ENCODE measurements at places on chromosomes 5 and 9.

- H3K4me3 ChIP-seq = no peak overlapping the region
- no peak for DNase-seq
- H3K27ac ChIP-seq = no peak overlapping the region
- no peaks in the 10 kb centered on the region for H3K27me3 ChIP-seq
- H3K4me1 ChIP-seq = no peaks in the 10 kb centered on the region
Measured at GRCh38 chr9:10678790-10679189, 66.0 kb upstream of the PTPRD start.

GRCh38 chr5:158381614-158382160 lies 522.7 kb upstream of the CLINT1 start:
- no peak overlapping the region for H3K27ac ChIP-seq
- no peak overlapping the region for H3K4me3 ChIP-seq
- no peaks in the 10 kb centered on the region for H3K4me1 ChIP-seq
- no peaks in the 10 kb centered on the region for H3K27me3 ChIP-seq

DNA sequence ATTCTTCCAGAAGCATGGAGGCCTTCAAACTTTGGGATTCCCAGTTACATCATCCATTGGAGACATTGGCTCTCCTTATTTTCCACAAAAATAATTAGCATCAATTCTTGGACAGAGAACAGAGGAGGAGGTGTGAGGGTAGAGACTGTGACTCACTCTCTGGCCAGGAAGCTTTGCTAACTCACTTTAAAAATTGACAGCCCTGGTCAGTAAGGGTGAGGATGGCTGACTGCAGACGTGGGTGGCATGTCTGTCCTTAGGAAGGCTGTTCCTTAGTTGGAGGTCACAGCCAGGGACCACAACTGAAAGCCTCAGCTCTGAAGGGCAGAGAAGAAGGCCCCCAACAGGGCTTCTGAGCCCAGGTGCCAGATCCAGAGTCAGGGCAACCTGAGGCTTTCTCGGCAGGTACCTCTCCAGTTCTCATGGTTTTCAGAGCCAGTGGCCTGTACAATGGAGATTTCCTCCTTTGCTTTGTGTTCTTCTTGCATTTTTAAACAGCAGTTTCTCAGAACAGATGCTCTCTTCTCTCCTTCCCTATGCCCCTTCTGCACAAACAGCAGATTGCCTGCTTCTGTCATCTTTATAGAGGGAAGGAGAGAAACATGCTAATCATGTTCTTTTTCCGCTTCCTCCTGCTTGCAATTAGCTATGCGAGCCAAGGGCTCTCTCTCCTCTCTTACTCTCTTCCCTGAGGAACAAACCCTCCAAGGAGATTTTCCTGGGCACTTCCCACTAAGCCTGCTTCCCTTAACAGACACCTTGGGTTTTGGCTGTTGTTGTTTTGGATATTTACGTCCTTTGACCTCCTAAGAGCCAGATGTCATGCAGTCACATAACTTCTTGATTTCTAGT lies 92.5 kb upstream of the ZNF366 start:
- H3K4me3 ChIP-seq = no peak overlapping the region
- H3K36me3 ChIP-seq = no peaks in the 10 kb centered on the region
- H3K27me3 ChIP-seq = no peaks in the 10 kb centered on the region

- DNase-seq = no peak
- H3K4me1 ChIP-seq = no peaks in the 10 kb centered on the region
- no peak overlapping the region for H3K27ac ChIP-seq
- H3K27me3 ChIP-seq = no peaks in the 10 kb centered on the region
- no peaks in the 10 kb centered on the region for H3K36me3 ChIP-seq
Measured at GRCh38 chr5:154193283-154193682, 2.8 kb downstream of the GALNT10 start.

GRCh38 chr5:140855772-140856674 lies at the start of gene PCDHA10:
Gene PCDHA10, plus strand, starts transcription at chr5:140855897. Its CDS starts 152 bp downstream, at chr5:140856049.
- no peaks in the 10 kb centered on the region for H3K36me3 ChIP-seq
- H3K4me1 ChIP-seq = no peaks in the 10 kb centered on the region
- DNase-seq = no peak
- peak within 1 kb of the TSS; percentile 8 for H3K27ac ChIP-seq

DNA sequence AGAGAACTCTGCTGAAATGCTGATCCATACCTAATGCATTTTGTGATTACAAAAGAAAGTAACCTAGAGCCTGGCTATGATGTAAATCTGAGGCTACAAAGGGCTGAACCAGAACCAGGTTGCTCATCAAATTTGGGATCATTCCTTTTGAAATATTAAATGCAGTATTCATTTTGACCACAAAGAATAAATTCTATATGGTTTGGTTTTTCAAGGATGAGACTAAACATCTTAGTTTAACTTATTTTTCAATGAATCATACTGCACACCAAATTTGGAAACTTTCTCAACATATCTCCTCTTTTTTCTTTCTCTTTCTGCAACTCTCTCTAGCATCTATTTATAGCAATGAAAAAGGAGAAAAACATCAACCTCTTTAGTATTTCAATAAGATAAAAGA lies 46.5 kb downstream of the CEMIP2 start:
- no peak for DNase-seq
- H3K4me1 ChIP-seq = no peaks in the 10 kb centered on the region
- no peaks in the 10 kb centered on the region for H3K36me3 ChIP-seq
- H3K27me3 ChIP-seq = no peaks in the 10 kb centered on the region

DNA sequence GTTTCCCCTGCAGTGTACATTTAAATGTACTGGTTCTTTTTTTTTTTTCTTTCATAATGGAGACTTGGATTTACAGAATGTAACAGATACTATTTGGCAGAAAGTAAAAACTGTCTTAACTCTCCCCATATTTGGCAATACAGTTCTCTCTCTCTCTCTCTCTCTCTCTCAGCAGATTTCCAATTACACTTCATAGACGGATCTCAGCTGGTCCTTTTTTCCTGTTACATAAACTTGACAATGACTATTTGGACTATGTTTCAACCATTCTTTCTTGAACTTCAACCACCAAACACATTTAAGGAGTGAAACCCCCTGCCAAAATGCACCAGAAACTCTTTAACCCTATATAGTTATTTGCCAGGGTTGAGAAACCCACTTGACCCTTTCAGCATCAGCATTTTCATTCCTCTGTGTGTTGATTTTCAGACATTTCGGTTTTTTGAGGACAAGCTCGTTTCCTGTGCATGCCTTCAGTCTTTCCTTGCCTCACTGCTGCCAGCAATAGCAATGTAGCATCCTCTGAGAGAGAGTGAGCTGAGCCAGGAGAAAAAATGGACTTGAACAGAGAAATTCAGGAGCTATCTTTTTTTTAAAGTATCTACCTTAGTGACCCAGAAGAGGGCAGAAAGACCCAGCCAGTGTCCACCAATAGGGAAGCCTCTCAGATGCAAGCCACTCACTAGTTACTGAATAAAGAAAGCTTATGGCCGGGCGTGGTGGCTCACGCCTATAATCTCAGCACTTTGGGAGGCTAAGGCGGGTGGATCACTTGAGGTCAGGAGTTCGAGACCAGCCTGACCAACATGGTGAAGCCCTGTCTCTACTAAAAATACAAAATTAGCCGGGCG lies 26.0 kb upstream of the GNA14 start:
- no peaks in the 10 kb centered on the region for H3K4me1 ChIP-seq
- no peaks in the 10 kb centered on the region for H3K27me3 ChIP-seq
- no peak overlapping the region for H3K27ac ChIP-seq

- no peak overlapping the region for H3K27ac ChIP-seq
- no peak for DNase-seq
- no peaks in the 10 kb centered on the region for H3K36me3 ChIP-seq
- H3K4me3 ChIP-seq = no peak overlapping the region
- H3K27me3 ChIP-seq = no peaks in the 10 kb centered on the region
- H3K4me1 ChIP-seq = no peaks in the 10 kb centered on the region
Measured at GRCh38 chr9:16282216-16282615, 588.3 kb downstream of the BNC2 start.

- no peak overlapping the region for H3K27ac ChIP-seq
- H3K27me3 ChIP-seq = no peaks in the 10 kb centered on the region
- H3K4me1 ChIP-seq = no peaks in the 10 kb centered on the region
- H3K4me3 ChIP-seq = no peak overlapping the region
Measured at GRCh38 chr9:76664120-76664519, 100.1 kb upstream of the PCA3 start.

DNA sequence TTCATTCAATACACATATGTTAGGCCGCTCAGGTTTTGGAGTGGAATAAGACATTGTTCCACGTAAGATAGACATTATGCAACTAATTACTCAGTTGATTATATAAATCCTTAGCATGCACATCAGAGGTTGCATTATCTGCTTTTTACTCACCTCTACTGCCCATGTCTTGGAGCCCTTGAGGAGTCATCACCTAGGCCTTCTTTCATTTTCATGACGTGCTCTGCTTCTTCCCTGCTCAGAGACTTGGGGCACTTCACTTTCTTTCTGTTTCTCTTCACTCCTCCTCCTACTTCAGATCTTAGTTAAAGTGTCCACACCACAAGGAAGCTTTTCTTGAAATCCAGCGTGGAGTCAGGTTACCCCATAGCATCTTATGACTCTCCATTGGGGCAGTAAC lies 241.1 kb downstream of the TLR4 start:
- no peak overlapping the region for H3K4me3 ChIP-seq
- no peaks in the 10 kb centered on the region for H3K27me3 ChIP-seq
- H3K36me3 ChIP-seq = no peaks in the 10 kb centered on the region

GRCh38 chr5:68182534-68182933 lies 33.0 kb upstream of the PIK3R1 start:
- DNase-seq = peak; percentile 53
- no peaks in the 10 kb centered on the region for H3K36me3 ChIP-seq
- no peaks in the 10 kb centered on the region for H3K27me3 ChIP-seq
- H3K27ac ChIP-seq = no peak overlapping the region
- no peak overlapping the region for H3K4me3 ChIP-seq

DNA sequence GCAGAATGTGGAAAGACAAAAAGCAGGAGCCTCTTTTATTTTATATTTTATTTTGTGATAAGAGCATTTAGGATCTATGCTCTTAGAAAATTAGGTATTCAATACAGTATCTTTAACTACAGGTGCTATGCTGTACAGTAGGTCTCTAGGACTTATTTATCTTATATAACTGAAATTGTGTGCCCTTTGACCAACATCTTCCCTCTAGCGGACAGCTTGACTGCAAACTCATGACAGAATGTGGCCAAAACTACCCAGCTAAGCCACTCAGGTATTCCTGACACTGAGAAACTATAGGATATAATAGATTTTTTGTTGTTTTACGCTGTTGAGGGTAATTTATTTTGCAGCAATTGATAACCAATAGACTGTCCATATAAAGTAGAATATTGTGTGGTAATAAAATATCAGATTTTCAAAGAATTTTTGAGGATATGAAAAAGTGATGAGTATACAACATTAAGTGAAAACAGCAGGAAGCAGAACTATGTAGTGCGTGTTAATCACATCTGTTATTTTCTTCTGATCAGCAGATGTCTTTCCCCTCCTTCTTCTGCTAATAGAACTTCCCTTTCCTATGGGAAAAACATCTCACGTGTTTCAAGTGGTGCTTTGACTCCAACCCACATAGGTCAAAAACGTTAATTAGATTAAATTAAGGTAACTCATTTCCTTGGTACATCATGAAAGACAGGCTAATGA lies 69.9 kb upstream of the SELENOP start:
- H3K4me1 ChIP-seq = no peaks in the 10 kb centered on the region
- no peaks in the 10 kb centered on the region for H3K36me3 ChIP-seq

GRCh38 chr5:120538149-120538548 lies 74.0 kb downstream of the PRR16 start:
- DNase-seq = no peak
- no peaks in the 10 kb centered on the region for H3K27me3 ChIP-seq
- no peak overlapping the region for H3K27ac ChIP-seq
- no peak overlapping the region for H3K4me3 ChIP-seq

- no peaks in the 10 kb centered on the region for H3K27me3 ChIP-seq
- no peak overlapping the region for H3K27ac ChIP-seq
- H3K36me3 ChIP-seq = no peaks in the 10 kb centered on the region
- no peak for DNase-seq
- H3K4me3 ChIP-seq = no peak overlapping the region
Measured at GRCh38 chr5:167861129-167861927, 430.1 kb upstream of the WWC1 start.

- H3K27ac ChIP-seq = no peak overlapping the region
- no peaks in the 10 kb centered on the region for H3K4me1 ChIP-seq
- no peaks in the 10 kb centered on the region for H3K36me3 ChIP-seq
- no peak for DNase-seq
- no peaks in the 10 kb centered on the region for H3K27me3 ChIP-seq
Measured at GRCh38 chr9:96361668-96362067, 21.8 kb downstream of the SLC35D2 start.

DNA sequence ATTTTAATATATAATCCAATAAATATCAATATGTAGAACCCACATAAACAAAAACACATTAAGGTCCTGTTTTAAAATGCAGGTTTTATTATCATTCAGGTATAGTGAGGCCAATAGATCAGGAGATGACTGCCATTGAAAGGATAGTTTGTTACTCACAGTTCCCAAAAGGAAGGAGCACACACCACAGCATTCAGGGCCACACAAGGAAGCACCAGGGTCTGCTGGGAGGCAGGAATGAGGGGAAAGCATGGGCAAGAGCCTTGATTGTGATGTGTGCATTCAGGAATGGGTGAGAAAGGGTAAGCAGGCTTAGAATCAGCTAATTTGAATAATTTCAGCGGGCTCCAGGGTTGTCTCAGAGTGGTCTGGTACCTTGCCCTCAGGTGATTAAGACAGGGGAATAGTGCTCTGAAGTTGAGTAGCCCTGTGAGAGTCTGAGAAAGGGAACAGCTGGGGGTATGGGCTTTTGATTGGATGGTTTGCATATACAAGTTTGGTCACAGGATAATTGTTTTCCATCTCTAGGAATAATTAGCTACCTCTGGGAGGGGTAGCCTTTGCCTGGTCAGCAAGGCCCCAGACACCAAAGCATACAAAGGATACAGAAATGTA lies 19.8 kb upstream of the OTULIN start:
- H3K4me3 ChIP-seq = no peak overlapping the region
- no peaks in the 10 kb centered on the region for H3K27me3 ChIP-seq
- H3K4me1 ChIP-seq = no peaks in the 10 kb centered on the region
- H3K27ac ChIP-seq = no peak overlapping the region
- H3K36me3 ChIP-seq = no peaks in the 10 kb centered on the region
- DNase-seq = no peak

GRCh38 chr5:13976867-13977830 lies 32.7 kb upstream of the DNAH5 start:
- H3K36me3 ChIP-seq = no peaks in the 10 kb centered on the region
- no peaks in the 10 kb centered on the region for H3K4me1 ChIP-seq
- H3K4me3 ChIP-seq = no peak overlapping the region
- no peaks in the 10 kb centered on the region for H3K27me3 ChIP-seq
- H3K27ac ChIP-seq = no peak overlapping the region
- DNase-seq = no peak

GRCh38 chr5:132407970-132408369 lies 38.5 kb downstream of the SLC22A5 start:
- no peak overlapping the region for H3K27ac ChIP-seq
- H3K27me3 ChIP-seq = no peaks in the 10 kb centered on the region
- peaks cover 11% of the 10 kb centered on the region for H3K4me1 ChIP-seq
- H3K4me3 ChIP-seq = no peak overlapping the region
- H3K36me3 ChIP-seq = no peaks in the 10 kb centered on the region

DNA sequence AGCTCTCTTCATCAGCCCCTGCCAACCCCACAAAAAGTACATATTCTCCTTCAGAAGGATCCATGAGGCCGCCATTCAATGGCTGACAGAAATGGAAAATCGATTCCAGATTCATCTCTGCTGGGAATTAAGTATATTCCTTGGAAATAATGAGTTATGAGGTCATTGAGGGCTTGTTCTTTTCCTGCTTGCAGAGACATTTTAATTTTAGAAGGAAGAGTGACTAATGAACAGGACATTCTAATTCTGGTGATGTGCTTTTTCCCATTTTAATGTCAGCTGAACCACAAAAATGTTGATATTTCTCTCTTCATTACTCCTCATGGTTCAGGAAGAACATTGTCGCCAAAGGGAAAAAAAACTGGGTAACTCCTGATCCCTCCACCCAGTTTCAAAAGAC lies 314.0 kb downstream of the PIK3R1 start:
- H3K4me3 ChIP-seq = no peak overlapping the region
- H3K27ac ChIP-seq = no peak overlapping the region
- H3K36me3 ChIP-seq = no peaks in the 10 kb centered on the region

Measured in Peyer's patch (tissue), 4 donors.